ENCODE measurements at places on chromosomes 3 and 15.

GRCh38 chr15:25062551-25063430 lies 108.0 kb downstream of the SNRPN start:
- no peak for DNase-seq

DNA sequence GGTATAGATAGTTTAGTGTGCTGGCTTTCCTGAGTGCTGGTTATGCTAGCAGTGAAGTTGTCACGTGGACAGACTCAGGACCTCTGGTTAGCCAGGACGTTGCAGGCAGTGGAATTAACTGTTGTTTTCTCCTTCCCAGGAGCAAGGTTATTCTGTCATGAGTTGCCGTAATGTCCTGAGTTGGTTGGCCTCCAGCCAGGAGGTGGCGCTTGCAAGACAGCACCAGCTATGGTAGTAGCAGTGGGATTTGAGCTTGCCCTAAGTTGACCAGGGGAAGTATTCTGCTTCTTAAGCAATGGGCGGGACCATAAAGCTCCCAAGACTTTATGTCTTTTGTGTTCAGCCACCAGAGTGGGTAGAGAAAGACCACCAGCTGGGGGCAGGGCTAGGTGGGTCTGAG lies 240.7 kb upstream of the DNAJC19 start:
- no peak for DNase-seq

DNA sequence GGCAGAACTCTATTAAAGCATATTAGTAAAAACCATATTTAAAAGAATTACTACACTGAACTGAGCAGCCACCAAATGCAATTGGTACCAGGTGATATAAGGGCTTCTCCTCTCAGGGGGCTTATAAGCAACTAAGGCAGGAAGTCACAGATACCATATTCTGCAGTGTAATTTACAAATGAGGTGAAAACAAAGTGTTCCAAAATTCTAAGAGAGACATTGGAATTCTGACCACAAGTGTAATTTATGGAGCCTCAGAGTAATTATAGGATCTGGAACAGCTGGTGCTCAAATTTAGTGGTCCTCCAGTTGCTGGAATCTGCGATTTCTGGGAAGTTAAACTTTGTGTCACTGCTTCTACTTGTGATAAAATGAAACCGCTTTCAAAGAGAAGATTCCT lies 3.1 kb upstream of the NR1I2 start:
- DNase-seq: no peak

GRCh38 chr3:38573111-38573510 lies 76.4 kb downstream of the SCN5A start:
- DNase-seq: no peak

- no peak for DNase-seq
These were observed 30.9 kb upstream of the PCSK6 start for GRCh38 chr15:101520395-101520794.

GRCh38 chr3:72517921-72518424 lies 330.3 kb downstream of the SHQ1 start:
- DNase-seq: no peak

GRCh38 chr3:149605902-149606301 lies 51.9 kb downstream of the WWTR1 start:
- DNase-seq: no peak

- no peak for DNase-seq
These were observed 356.4 kb upstream of the RASGRP1 start for GRCh38 chr15:38920966-38921365.

GRCh38 chr3:193885832-193886231 lies 250.1 kb upstream of the HES1 start:
- no peak for DNase-seq

GRCh38 chr3:26307192-26307591 lies 315.4 kb upstream of the LRRC3B start:
- no peak for DNase-seq

GRCh38 chr3:30605706-30606300 lies 598 bp upstream of the TGFBR2 start:
- DNase-seq: no peak

DNA sequence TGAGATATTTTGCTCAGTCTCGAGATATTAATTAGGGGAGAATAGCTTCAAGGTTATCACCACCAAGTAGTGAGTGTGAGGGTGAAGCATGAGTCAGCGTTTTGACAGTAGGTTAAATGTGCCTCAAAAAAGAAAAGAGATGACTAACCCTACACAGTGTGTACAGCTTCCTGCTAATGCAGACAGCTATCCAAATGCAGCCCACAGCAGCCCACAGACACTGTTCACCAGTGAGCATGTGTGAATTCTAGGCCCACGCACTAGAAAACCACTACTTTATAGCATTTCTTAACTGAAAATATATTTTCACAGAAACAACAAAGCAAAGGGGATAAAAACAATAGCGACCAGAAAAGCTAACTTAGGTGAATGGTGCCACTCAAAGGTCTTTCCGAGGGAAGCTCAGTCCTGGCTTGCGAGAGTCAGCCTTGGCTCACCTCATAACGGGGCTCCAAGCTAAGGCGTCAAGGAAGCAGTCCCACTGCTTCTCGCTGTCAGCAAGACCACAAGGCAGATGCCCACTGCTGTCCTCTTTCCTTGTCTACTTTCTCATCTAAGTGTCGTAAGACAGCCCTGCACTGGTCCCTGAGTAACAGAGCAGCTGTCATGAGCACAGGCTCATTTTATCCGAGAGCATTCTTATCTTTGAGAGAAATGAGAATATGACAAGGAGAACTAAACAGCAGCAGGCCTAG lies 47.6 kb downstream of the TXNRD3 start:
- DNase-seq: no peak

DNA sequence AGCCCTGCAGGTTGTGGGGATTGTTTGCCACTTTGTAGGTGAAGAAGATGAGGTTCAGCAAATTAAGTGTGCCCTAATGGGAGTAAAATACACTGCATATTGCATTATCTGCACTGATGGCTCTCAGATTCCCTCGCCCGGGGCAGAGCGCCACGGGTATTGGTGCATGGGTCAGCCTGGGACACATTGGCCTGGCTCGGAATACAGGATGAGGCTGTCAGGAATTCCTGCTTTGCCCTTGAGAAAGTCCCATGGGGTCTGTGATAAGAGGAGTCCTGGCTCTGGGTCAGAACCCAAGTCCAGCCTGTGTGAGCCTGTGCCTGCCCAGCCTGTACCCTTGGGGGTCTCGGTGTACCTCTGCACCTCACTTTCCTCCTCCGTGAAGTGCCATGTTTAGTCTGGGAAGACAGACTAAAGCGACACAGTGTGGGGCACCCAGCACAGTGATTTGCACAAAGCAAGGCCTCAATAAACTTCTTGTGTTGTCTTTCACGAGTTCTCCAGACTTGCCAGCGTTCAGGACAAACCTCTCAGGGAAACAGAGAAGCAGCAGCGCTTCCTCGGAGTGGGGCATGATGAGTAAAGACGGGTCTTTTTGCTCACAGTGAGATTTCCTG lies 107.6 kb downstream of the LRRK1 start:
- DNase-seq: no peak

- DNase-seq: no peak
These were observed 80.1 kb upstream of the TRIM42 start for GRCh38 chr3:140597792-140598191.

DNA sequence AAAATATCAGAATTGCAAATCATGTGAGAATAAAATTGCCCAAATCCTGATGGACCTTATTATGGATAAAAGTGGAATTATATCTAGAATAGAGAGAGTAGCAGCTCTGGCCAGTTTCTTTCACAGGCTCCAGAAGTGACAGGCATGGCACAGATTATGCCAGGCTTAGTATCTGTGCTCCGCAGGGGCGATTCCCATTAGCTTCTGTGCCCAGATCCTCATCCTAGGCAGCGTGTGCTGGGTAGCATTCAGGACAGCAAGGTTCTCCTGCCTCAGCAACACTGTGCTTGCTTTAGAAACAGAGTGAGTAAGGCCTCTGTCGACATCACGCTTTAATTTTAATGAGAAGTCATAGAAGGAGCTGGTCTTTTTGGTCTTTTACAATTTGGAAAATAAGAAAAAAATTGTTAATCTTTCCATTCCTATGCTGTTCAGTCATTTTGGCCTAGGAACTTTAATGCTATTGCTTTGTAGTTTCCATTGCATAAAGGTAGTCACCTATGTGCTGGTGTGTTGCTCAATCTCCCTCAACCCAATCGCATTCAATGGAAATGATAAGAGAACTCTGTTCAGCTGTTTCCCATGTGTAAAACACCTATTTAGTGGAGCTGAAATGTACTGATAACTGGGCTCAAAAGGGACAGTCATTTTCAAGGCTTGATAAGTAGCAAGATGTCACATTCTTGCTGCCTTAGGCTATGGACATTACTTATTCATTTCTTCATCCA lies 770.1 kb downstream of the AGBL1 start:
- no peak for DNase-seq

- DNase-seq: no peak
These were observed 52.5 kb downstream of the TP63 start for GRCh38 chr3:189683546-189684255.

DNA sequence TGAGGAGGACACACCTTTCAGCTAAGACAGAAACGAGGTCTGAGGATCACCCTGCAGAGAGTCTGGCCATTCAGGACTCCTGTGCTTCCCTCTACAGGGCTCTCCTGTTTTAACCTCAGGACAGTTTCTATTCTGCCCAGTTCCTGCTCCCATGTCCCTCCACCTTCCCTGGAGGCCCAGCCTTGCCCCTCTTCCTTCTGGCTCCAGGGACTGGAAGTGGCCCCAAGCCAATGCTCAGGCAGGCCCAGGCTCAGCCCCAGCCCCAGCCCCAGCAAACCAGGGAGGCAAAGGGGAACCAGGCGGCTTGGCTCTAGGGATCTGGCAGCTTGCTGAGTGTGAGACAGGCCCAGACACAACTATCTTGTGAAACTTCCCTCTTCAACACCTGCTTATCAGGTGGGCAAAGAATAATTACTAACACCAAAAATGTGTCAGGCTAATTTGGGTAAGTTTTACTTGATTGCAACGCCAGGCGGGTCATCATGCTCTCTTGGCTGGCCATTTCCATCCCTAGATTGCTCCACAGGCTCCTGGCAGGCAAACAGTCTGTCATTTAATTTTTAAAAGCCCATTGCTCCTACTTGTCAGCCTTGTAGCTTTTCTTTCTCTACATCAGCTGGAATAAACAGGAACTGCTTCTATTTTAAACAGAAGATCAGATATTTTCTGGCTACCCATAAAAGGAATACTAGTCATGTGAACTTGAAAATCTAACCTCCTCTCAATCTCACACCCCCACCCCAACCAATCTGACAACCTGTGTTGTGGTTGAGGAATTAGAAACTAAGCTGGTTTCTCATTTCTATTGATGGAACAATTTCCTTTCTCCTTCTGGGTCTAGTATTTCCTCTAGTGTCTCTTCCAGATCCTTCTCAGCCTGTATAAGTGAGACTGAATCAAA lies 33.5 kb downstream of the UPK1B start:
- no peak for DNase-seq

- DNase-seq: no peak
These were observed 712.7 kb upstream of the LMCD1 start for GRCh38 chr3:7788881-7789280.

DNA sequence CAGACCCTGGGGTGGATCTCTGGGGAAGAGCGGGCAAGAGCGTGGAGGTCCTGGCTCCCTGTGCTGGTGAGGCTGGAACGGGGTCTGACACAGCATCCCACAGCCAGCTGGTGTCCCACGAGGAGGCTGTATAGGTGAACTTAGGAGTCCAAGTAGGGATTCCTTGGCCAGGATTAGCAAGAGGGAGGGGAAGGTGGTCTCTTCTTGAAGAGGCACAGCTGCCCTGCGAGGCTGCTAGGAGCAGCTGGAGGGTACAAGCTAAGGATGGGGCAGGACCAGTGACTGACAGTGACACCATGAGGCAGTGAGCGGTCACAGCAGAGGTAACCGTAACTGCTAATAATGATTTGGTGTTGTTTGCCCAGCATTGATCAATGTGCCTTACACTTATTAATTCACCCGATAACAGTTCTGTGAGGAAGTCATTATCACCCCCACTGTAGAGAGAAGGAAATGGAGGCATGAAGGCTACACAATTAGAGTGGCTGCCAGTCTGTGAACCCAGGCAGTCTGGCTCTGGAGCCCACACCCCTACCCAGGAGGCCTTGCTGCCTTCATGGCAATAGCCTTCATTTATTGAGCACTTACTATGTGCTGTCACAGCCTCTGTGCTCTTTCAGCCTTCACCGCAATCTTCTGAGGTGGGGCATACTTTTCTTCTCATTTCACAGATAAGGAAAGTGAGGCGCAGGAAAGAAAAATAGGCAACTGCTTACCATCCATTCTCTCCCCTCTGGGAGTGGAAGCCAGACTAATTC lies 59.4 kb downstream of the TMEM44 start:
- DNase-seq: peak; percentile 25

- no peak for DNase-seq
These were observed 165.8 kb upstream of the SLC2A2 start for GRCh38 chr3:171192176-171192854.

DNA sequence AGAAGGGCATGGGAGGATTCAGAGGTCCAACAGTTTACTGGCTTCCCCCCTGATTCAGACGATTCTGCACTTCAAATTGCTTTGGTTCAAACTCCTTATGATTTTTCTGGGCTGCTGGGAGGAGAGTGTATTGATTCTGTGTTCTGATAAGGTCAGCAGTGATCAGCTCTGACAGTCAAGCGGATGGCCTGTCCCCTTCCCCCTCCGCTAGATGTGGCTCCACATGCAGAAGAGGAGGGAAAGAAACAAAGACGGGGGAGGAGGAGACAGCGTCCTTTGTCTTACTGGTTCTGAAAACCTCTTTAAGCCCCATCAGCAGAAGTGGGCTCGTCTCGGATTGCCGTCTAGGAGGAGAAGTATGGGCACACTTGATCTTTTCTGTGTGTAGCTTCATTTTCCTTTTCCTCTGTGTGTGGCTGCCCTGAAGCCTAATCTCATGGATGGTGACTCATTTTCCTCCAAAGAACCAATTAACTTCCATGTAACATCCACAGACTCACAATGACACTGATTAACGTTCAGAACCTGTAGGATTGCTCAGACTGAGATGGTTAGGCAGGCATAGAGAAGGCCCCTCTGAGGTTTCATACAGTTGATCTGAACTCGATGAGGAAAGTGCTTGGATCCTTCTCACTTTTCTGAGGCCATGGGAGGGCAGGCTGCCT lies 162.4 kb upstream of the PPP2R3A start:
- no peak for DNase-seq

DNA sequence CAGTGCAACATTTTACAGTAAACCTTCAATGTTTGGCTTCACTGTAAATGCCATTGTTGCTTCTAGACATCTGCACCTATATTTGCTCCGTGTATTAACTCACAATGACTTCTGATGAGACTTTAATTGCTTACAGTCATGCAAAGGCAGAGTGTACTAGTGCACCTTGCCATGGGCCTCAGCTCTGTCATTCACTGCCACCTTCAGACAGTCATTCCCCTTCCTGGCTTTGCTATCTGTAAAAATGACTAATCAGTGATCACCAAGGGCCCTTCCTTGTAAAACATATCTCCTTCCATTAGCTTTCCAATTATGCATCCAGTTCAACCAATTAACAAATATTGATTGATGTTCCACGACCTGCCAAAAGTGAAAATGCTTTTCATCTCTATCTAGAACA lies 120.3 kb downstream of the ARRDC4 start:
- DNase-seq: no peak

- DNase-seq: no peak
These were observed 18.0 kb downstream of the TNIK start for GRCh38 chr3:171442184-171442583.

DNA sequence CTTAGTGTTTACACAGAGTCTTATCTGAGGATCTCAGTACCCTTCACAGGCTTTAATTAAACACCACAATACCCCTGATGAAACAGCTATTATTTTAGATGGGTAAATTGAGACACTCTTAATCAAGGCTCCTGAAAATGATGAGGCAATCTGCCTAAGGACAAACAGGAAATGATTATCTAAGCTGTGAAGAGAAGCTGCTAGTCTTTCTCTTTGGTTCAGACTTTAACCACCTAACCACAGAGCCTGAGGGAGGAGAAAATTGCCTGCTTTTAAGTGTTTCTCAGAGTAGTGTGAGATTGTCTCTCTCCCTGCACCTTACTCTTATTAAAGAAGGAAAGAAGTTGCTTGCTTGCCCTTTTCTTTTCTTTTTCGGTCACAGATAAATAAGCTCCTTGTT lies 364.3 kb upstream of the ADAMTS9 start:
- no peak for DNase-seq
